Tongue (tissue), 3 donors: ENCODE measurements at places on chromosomes 13 and 19. TPM values are rescaled to one million over a fixed set of nuclear protein-coding genes. Genes with fewer than 3 reads are reported as not detected.

Gene RASAL3
- 0.51 TPM for total RNA-seq

Gene MARK4
- total RNA-seq, result 16.0 TPM

Gene POU2F2
- total RNA-seq, result 2.1 TPM

Gene JUNB
- total RNA-seq, result 157 TPM

Gene KLF1
- 1.6 TPM for total RNA-seq

Gene TPTE2
- not detected for total RNA-seq

Gene KIR3DL1
- not detected for total RNA-seq

Gene GPR12
- total RNA-seq, result 0.10 TPM

Gene VSTM2B
- total RNA-seq, result not detected

Gene ADGRE1
- total RNA-seq, result 0.21 TPM

Gene ZNF154
- 13.1 TPM for total RNA-seq

Gene LILRA2
- not detected for total RNA-seq

Gene LAIR1
- 8.8 TPM for total RNA-seq

Gene DACH1
- 11.0 TPM for total RNA-seq

Gene CEBPA
- total RNA-seq, result 14.6 TPM

Gene S1PR4
- total RNA-seq, result 1.0 TPM

Gene GEMIN7
- 12.5 TPM for total RNA-seq

Gene SERPINE3
- not detected for total RNA-seq

Gene IGFL3
- total RNA-seq, result not detected

Gene ZNF266
- total RNA-seq, result 21.1 TPM

Gene KLK2
- not detected for total RNA-seq

Gene PRTN3
- total RNA-seq, result 3.3 TPM

Gene SLC8A2
- total RNA-seq, result not detected

Gene FAM216B
- not detected for total RNA-seq

Gene SHD
- total RNA-seq, result 18.1 TPM

Gene MADCAM1
- total RNA-seq, result 1.1 TPM

Gene ALOX5AP
- 0.72 TPM for total RNA-seq

Gene ZNF222
- 3.2 TPM for total RNA-seq

Gene PSG1
- total RNA-seq, result not detected

Gene ZNF562
- 47.9 TPM for total RNA-seq

Gene UBL5
- 139 TPM for total RNA-seq
